ENCODE measurements at places on chromosomes 11 and 22.

DNA sequence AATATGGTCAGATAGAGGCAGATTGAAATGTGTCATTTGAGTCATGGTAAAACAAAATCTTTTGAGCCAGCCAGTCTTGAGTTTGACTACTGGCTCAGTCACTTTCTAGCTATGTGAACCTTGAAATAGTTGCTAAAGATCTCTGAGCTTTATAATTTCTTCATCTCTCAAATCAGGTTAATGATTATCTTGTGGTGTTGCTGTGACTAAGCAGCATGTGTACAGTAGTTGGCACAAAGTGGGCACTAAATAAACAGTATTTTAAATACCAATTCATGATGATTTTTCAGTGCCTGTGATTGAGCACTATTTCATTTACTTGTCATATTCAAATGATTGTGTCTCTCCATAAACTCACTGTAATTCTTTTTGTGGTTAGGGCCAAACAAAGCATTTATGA is 70.8 kb downstream of the RAB38 start:
- no peak for DNase-seq

DNA sequence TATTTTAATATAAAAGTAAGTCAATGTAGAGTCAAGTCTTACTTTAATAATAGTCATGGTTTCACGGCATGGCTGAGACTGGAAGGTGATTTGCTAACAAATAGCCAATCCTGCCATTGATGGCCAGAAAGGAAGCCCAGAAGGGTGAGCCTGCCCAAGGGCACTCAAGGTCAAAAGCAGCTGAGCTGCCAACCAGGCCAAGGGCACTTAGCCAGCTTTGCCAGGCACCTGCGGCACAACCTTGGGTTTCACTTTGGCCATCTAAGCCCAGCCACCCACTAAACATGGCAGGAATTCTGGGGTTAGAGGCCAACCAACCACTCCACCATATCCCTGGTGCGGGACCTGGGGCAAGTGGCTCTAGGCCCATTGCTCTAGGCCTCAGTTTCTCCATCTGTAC is 4.2 kb downstream of the LHFPL7 start:
- DNase-seq = no peak

DNA sequence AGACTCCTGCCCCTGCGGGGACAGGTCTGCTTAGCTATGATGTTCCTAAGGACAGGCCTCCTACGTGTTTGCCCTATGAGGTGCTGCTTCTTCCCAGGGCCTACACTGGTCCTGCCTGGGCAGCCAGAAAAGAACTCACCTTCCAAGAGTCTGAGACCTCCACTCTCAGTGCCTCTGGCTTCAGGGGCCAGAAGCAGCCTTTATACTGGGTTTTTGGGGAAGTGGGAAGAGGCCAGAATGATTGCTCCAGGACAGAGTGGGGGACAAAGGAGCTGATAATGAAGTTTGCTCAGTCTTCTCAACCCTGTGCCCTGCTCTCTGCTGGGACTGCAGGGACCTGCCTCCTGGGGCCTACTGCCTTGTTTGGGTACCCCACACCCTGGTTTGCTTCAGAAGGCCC is at the start of gene PRG3:
Gene PRG3, minus strand, starts transcription at position 176 of the 400 bp plus-strand sequence. CDS start 442 bp downstream, outside the sequence.
- DNase-seq = no peak

DNA sequence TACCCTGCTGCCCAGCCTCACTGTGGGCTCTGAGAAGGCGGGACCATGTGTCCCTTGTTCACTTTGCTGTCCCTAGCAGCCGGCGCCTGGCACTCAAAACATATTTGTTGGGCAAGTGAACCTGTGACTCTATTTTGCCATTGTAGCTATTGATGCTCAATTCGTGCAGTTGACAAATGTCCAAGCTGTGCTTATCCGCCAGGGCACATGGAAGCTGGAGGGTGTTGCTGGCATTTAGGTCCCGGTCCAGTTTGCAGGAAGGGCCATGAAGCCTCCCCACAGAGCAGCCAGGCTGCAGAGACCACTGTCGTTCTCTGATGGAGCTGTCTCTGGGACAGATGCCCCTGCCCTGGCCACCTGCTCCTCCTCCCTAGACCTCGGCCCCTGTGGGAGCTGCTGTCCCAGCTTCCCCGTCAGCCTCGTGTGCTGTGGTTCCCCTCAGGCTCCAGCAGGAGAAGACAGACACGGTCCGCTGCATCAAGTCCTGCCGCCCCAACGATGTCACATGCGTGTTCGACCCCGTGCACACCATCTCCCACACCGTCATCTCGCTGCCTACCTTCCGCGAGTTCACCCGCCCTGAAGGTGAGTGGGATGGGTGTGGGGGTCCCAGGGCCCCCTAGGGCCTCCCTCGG is 71.5 kb downstream of the FBLN1 start:
- no peak for DNase-seq

- DNase-seq = no peak
These were observed 251 bp upstream of the UQCC3 start for GRCh38 chr11:62671236-62671607.

DNA sequence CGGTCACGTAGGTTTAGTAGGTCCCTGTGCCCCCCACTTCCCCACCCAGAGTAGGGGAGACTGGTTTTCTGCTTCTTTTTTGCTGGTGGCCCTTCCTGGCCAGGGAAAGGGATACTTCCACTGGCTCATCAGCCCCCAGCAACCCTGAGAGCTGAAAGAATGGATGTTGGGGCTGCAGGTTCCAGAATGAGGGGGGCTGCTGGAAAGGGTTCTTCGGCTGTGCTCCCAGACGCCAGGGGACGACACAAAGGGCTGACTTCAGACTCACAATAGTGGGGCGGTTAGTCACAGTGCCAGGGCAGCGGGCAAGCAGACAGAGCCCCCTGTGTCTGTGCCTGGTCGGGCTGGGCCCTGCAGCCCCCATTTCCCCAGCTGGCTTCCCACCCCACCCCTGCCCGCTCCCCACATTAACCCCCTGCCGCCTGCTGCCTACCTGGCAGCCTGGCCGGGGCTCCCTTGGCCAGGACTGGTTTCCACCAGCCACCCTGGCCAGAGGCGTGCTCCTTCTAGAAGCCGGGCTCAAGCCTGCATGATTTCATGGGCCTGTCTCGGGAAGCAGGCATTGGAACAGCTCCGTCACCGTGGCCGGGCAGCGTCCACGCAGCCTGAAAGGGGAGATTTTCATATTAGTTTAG is 79.1 kb upstream of the WNT7B start:
- no peak for DNase-seq

DNA sequence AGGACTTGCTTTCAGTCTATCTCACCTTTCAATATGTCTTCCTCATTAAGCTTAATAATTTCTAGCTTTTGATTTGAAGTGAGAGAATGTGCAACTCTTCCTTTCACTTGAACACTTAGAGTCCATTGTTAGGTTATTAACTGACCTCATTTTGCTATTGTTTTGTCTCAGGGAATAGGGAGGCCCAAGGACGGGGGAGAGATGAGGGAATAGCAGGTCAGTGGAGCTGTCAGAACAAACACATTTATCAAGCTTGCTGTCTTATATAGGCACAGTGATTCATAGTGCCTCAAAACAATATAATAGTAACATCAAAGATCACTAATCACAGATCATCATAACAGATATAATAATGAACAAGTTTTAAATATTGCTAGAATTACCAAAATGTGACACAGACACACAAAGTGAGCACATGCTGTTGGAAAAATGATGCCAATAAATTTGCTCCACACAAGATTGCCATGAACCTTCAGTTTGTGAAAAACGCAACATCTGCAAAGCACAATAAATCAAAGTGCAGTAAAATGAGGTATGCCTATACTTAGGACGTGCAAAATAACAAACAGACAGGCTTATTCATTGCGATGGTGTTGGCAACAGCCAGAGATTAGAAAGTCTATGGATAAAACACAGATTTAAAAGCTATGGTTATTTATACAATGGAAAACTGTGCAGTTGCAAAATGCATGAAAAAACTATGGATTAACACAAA is 106.3 kb upstream of the TEAD1 start:
- DNase-seq = no peak
